ENCODE measurements at places on chromosomes 3 and 15.

DNA sequence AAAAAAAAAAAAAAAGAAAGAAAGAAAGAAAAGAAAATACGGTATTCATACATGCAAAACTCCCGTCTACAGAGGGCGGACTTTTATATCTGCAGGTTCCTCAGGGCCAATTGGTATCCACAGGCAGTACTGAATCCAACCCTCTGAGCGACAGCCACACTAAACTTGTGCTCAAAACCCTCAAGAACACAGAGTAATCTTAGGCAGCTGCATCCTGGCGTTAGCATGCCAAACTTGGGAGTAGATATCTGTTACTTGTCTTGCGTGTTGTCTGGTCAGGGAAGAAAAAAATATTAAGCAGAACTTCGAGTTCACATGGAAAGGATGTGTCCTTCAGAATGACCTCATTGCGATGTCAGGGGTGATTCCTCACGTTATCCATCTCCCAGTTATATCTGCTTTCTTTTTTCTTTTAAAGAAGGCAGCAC lies 12.8 kb downstream of the SNAP23 start:
- peaks cover 11% of the 10 kb centered on the region for H3K36me3 ChIP-seq
- no peak overlapping the region for H3K4me3 ChIP-seq
- peak; percentile 77 for DNase-seq
- no peaks in the 10 kb centered on the region for H3K27me3 ChIP-seq
- no peak overlapping the region for H3K27ac ChIP-seq

DNA sequence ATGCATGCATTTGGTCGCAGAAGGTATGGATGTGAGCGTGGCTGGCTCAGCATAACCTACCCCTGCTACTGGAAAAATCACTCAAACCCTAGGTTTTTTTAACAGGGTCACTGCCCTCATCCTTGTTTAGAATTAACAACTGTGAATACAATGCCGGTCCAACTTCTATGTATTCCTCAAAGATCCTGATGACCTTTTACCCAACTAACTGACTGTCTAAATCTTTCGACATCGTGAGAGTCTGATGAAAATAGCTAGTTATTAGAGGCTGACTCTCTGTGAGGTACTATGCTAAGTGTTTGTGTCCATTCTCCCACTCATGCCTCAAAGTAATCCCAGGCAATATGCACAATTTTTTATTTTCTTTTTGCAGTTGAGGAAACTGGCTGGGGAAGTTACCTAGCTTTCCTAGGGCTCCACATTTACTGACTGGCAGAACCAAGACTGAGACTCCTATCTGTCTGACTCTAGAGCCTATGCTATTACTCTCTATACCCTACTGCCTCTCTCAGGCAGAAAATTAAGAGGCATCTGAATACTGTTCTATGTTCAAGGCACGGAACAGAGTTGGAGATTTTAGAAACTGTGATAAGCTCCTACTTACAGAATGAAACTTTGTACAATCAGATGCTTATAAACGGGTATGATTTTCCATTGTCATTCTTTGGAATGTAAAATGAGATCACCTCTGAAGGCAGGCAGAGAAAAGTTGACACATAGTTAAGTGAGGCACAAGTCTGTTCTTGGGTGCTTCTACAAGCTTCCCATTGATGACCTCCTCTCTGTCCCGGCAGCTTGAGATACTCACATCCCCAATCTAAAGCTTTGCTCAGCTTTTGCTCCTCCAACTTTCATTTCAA lies 56.4 kb downstream of the FILIP1L start:
- no peaks in the 10 kb centered on the region for H3K4me1 ChIP-seq
- no peaks in the 10 kb centered on the region for H3K36me3 ChIP-seq
- no peaks in the 10 kb centered on the region for H3K27me3 ChIP-seq
- no peak overlapping the region for H3K4me3 ChIP-seq
- peak; percentile 30 for DNase-seq

- no peak for DNase-seq
- H3K36me3 ChIP-seq: no peaks in the 10 kb centered on the region
- no peaks in the 10 kb centered on the region for H3K4me1 ChIP-seq
Observed at GRCh38 chr3:131620977-131621376, 118.2 kb upstream of the MRPL3 start.

GRCh38 chr3:49775538-49775937 lies 10.8 kb downstream of the IP6K1 start:
- H3K36me3 ChIP-seq: peaks cover 27% of the 10 kb centered on the region
- no peaks in the 10 kb centered on the region for H3K27me3 ChIP-seq
- no peak overlapping the region for H3K27ac ChIP-seq
- DNase-seq: no peak

- no peak for DNase-seq
- peaks cover 50% of the 10 kb centered on the region for H3K4me1 ChIP-seq
- H3K4me3 ChIP-seq: no peak overlapping the region
- no peaks in the 10 kb centered on the region for H3K27me3 ChIP-seq
- no peak overlapping the region for H3K27ac ChIP-seq
Observed at GRCh38 chr3:13013994-13014754, 59.1 kb downstream of the IQSEC1 start.

DNA sequence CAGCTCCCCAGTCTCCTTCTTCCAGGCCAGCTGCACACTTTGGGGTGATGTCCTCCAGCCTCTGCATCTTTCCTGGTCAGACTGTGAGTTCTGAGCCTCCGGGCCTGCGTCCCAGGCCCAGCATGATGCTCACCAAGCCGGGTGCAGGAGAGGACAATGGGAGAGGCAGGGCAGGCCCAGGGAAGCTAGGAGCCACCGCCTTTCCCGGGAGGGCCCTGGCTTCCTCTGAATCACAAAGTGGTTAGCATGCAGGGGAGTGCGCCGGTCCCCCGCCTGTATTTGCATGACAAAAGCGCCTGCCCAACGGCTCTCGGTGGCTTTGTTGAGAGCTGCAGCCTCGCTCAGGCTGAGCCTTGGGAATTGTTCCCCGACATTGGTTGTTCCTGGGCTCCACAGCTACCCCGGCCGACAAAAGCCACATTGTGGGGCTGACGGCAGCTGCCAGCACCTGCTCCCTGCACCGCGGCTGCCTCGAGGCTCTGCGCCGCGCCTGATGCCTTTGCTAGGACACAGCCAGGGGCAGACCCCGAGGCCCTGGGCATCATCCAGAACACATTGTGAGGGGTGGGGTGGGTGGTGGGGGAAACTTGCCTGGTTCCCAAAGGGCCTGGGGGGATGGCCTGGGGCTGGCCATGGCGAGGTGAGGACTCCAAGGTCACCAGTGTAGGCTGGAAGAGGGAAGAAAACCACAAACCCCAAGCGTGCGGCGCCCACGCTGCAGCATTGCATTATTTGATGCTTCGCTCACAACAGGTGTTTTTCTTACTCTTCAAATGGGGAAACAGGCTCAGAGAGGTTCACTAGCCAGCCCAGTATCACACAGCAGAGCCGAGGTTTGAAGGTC lies 20.0 kb upstream of the KLF13 start:
- peaks cover 5% of the 10 kb centered on the region for H3K4me1 ChIP-seq
- H3K36me3 ChIP-seq: no peaks in the 10 kb centered on the region
- H3K27me3 ChIP-seq: peaks cover 67% of the 10 kb centered on the region
- DNase-seq: no peak
- H3K27ac ChIP-seq: no peak overlapping the region
- H3K4me3 ChIP-seq: no peak overlapping the region

DNA sequence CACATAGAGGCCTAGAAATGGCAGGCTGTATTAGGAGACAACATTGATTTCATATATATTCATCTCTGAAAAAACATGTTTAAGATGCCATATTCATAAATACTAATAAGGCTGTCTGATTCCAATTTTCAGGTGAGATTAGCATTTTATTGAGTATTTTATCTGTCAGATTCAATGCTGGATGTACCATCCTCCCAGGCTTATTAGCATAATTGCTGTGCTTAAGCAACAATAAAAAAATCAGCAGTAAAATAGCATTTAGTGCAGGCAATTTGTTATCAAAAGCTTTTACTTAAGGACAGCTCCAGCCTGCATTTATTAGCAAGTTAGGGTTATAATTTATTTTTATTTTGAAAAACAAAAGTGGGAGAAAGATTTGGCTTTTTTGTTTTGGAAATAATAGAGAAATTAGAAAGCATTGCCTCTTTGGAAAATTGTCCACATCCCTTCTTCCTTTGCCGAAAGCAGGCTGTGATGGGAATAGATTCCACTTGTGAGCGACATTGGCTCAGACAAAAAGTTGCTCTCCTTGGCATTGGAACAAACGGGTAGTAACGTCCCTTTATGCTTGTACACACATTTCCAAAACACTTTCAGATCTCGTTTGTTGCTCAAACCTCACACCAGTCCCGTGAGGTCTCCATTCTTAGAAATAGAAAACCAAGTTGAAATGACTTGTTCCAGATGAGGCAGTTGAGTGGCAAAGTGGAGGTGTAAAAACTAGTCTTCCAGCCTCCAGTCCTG lies 134.0 kb downstream of the LPP start:
- peaks cover 6% of the 10 kb centered on the region for H3K4me1 ChIP-seq
- DNase-seq: no peak
- no peaks in the 10 kb centered on the region for H3K27me3 ChIP-seq
- no peaks in the 10 kb centered on the region for H3K36me3 ChIP-seq

GRCh38 chr3:169246158-169246557 lies 417.4 kb downstream of the MECOM start:
- H3K36me3 ChIP-seq: no peaks in the 10 kb centered on the region
- no peak overlapping the region for H3K4me3 ChIP-seq
- DNase-seq: no peak

GRCh38 chr3:113287111-113287802 lies 75.9 kb downstream of the BOC start:
- H3K4me1 ChIP-seq: peaks cover 14% of the 10 kb centered on the region
- no peaks in the 10 kb centered on the region for H3K27me3 ChIP-seq
- DNase-seq: peak; percentile 88
- H3K36me3 ChIP-seq: peaks cover 46% of the 10 kb centered on the region
- peak overlapping the region; percentile 45 for H3K27ac ChIP-seq

DNA sequence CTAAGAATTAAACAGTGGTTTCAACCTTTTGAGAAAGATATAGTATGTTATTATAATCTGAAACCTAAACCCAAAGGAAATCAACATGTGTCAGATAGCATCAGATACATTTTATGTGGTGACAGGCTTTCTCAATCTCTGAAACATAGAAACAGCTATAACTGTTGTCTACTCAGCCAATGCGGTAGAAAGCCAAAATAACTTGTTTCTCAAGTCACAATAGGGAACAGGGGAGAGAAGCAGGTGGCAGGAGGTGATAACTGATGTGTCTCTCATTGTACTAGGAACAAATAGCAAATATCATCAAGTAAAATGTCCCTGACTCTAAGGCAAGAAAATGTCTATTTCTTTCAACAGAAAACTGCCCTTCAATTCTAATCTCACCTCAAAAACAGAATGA lies 38.6 kb downstream of the DENND6A start:
- no peak overlapping the region for H3K27ac ChIP-seq
- no peak for DNase-seq
- no peaks in the 10 kb centered on the region for H3K27me3 ChIP-seq
- no peaks in the 10 kb centered on the region for H3K4me1 ChIP-seq

GRCh38 chr3:123610331-123610730 lies 25.5 kb upstream of the HACD2 start:
- peak overlapping the region; percentile 20 for H3K27ac ChIP-seq
- H3K27me3 ChIP-seq: no peaks in the 10 kb centered on the region
- peaks cover 11% of the 10 kb centered on the region for H3K4me1 ChIP-seq
- peaks cover 19% of the 10 kb centered on the region for H3K36me3 ChIP-seq

- no peak overlapping the region for H3K27ac ChIP-seq
- no peak overlapping the region for H3K4me3 ChIP-seq
- H3K36me3 ChIP-seq: no peaks in the 10 kb centered on the region
- H3K4me1 ChIP-seq: no peaks in the 10 kb centered on the region
- DNase-seq: no peak
Observed at GRCh38 chr3:122640437-122640999, 40.1 kb upstream of the PARP14 start.

GRCh38 chr3:127524296-127524896 lies 66.1 kb downstream of the TPRA1 start:
- peaks cover 4% of the 10 kb centered on the region for H3K4me1 ChIP-seq
- H3K36me3 ChIP-seq: no peaks in the 10 kb centered on the region
- DNase-seq: no peak
- no peak overlapping the region for H3K4me3 ChIP-seq
- H3K27me3 ChIP-seq: peaks cover 31% of the 10 kb centered on the region
- H3K27ac ChIP-seq: no peak overlapping the region

DNA sequence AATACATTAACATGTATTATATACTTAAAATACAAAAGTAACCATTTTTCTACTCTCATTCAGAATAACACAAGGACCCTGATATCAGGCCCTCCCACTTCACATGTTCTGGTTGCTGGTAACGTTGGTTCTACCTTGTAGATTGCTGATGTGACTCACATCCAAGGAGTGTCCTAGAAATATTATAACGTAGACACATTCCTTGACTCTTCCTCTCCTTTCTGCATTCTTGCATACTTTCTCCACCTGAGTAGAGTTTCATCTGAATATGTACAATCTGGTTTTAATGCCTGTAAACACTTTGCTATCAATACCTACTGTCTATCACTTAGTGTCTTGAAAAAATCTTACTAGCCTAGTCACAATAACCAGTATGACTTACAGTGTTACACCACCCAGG lies 35.0 kb upstream of the NEDD4 start:
- no peaks in the 10 kb centered on the region for H3K4me1 ChIP-seq
- H3K27ac ChIP-seq: no peak overlapping the region
- no peak overlapping the region for H3K4me3 ChIP-seq
- DNase-seq: no peak
- no peaks in the 10 kb centered on the region for H3K27me3 ChIP-seq

Measured in mesenchymal stem cell (in vitro differentiated cells and primary cell).